Hindlimb muscle (tissue), 1 donor: ENCODE measurements at places on chromosomes 3 and 15.
A peak's percentile ranks its signal among the peaks of the same experiment; 100 is the strongest.

GRCh38 chr3:194787072-194787471 is 101.4 kb downstream of the FAM43A start:
- no peak for DNase-seq

DNA sequence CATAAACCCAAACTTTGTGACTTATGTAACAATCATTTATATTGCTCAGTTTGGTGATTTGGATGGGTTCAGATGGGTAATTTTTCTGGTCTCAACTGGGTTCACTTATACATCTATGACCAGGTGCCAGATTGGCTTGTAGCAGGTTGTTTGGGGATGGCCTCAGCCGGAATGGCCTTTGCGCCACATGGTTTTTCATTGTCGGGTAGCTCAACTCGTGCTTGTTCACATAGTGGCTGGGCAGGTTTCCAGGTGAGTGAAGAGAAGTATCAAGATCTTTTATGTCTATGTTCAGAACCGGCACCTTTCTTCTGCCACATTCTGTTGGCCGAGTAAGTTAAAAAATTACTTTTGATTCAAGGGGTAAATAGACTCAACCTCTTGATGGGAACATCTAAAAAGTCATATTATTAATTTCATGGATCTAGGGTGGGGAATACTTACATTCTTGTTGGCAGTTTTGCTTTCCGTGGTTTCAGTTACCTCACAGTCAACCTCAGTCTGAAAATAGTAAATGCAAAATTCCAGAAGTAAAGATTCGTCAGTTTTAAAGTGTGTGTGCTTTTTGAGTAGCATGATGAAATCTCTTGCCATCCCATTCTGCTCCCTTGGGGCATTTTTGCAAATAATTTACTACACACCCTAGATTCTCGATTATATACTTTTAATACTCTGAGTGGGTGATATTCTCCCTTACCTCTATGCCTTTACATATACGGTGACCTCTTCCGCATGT is 745.7 kb upstream of the CCDC54 start:
- DNase-seq = no peak

GRCh38 chr3:125462722-125463299 is 57.2 kb downstream of the SNX4 start:
- DNase-seq = no peak

DNA sequence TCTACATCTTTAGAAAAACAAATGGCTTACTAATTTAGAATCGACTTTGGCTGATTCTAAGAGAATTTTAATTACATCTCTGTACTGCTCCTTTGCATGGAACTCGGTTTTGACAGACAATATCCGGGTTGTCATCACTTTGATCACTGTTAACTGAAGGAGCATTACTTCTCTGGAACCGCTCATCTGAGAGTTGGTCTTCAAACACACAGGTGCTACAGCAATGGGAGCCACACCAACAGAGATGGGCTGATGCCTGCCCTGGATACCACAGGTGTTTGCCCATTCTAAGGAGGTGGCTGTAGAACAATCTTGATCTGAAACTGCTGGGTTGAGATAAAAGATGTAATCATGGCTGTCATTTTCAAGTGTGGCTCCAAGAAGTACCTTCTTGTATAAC is 21.6 kb downstream of the LINS1 start:
- DNase-seq = no peak

GRCh38 chr3:173214576-173214975 is 73.5 kb upstream of the SPATA16 start:
- no peak for DNase-seq

DNA sequence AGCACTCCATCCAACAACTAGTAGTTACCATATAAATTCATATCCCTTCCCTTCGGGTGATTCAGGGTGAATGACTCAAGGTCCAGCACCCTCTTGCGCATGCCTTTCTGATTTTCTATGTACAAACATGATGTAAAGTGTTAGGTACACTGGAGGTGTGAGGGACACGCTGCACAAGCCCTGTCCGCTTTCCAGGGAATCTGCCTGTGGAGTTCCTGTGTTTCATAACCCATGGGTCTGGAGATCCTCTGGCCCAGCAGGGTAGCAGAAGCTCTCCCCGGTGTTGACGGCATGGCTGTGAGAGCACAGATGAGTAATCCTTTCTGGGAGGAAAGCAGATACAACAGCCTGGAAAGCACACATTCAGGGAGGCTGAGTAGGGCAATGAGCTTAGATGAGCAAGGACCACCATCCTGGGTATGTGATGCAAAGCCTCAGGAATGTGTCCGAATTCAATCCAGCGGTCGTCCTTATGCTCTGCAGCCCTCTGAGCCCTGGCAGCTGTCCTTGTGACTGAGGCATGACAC is 142.9 kb upstream of the TP63 start:
- no peak for DNase-seq

DNA sequence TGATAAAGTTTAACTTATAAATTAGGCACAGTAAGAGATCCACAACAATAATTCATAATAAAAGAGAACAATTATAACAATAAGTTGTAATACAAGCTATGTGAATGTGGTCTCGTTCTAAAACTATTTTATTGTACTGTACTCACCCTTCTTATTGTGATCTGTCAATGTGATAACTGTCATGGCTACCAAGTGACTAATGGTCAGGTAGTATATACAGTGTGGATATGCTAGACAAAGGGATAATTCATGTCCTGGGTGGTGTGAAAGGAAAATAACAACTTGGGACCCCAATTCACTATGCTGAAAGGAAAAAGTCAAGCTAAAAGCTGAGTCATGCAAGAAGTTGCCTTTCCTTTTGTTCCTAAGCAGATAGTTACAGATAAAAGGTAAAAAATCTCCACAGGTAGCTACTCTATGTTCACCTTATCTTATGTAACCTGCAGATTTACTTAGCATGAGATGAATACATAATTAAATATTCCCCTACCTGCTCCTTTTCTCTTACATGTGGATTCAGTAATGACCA is 10.7 kb upstream of the CYP8B1 start:
- DNase-seq = no peak

GRCh38 chr15:64825431-64826294 is at the start of gene PIF1:
PIF1 (minus strand) TSS chr15:64825647; CDS start chr15:64824335, 1,312 bp downstream.
- peak; percentile 96 for DNase-seq

DNA sequence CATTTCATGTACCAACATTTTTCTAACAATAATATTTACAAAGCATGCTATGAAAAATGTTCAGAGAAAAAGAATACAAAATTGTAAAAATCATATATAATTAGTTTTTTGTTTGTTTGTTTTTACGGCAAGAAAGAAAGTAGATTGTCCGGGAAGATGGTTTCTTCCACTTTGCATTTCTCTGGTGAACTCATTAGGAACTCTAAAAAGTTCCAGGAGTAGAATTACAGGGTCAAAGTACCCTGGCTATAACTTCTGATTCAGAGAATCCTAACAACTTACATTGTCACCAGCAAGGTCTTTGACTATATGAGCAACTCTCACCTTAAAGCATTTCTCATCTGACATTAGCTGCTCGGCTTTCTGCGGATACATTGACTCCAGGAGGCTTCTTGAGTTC is 196.7 kb downstream of the PDE8A start:
- no peak for DNase-seq

DNA sequence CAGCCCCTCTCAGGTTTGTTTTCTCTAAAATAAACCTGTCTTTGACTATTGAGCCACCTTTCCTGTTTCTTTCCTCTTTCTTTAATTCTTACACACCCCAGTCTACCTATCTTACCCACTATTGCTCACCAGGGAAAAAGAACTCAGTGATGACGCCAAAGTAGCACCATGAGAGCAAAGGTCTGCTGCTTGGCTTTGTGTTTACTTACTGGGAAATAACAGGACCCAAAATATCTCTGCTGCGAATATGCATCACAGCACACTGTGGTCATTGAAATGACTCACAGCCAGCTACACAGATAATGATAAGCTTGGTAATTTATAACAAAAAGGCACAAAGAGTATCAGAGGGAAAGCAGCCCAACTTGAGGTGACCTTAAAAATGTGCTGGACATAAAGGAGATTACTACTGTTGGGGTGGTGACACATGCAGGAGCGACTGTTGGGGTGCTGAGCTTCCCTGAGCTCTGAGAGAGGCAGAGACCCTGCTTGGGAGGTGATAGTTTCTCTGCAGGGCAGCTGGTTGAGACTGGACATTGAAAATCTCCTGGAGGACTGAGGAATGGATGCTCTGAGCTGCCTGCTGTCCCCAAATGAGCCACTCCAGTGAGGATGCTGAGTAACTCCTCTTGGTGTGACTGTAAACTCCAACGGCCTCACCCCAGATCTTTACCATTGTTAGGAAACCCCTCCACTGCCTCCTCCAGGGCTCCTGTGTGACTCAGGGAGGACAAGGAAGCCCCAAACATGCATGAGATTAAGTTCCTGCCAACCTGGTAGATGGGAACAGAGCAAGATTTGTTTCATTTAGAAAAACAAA is 14.5 kb downstream of the EFCAB12 start:
- no peak for DNase-seq

DNA sequence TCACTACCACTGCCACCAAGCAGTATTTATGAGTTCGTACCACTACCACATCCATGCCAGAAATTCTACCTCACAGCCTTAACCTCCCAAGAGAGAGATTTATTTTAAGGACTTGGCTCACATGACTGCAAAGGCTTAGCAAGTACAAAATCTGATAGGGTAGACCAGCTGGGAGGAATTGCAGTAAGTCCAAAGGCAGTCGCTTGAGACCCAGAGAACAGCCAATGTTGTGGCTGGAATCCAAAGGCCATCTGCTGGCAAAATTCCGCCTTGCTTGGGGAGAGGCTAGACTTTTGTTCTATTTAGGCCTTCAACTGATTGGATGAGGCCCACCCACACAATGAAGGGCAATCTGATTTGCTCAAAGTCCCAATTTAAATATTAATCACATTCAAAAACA is 101.4 kb upstream of the STT3B start:
- no peak for DNase-seq

- DNase-seq = no peak
These were observed 10.6 kb downstream of the PSMA4 start for GRCh38 chr15:78550815-78551214.

GRCh38 chr3:3998140-3998922 is 199.1 kb downstream of the LRRN1 start:
- peak; percentile 24 for DNase-seq

GRCh38 chr15:93980261-93980911 is 251.0 kb upstream of the MCTP2 start:
- DNase-seq = no peak

- no peak for DNase-seq
These were observed 111.6 kb downstream of the PDCD6IP start for GRCh38 chr3:33910031-33910430.

GRCh38 chr15:55151631-55152030 is 45.1 kb downstream of the RSL24D1 start:
- DNase-seq = no peak

DNA sequence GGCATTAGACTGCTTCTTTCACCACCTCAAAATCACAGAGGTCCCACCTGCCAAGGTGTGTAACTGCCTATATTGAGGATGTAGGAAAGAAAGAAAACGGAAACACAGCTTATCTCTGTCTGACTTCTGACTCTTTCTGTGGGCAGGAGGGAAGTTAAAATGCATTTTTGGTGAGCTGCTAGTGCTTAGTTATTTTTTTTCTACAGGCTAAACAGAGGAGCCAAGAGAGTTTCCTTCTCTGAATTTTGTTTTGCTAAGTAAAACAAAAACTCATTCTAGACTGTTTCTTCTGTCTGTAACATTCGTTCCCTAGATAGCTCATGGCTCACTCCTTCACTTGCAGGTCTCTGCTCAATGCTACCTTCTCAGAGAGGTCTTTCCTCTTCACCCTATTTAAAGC is 18.8 kb upstream of the AMOTL2 start:
- no peak for DNase-seq

GRCh38 chr3:187150186-187150585 is 10.9 kb upstream of the RPL39L start:
- DNase-seq = no peak

DNA sequence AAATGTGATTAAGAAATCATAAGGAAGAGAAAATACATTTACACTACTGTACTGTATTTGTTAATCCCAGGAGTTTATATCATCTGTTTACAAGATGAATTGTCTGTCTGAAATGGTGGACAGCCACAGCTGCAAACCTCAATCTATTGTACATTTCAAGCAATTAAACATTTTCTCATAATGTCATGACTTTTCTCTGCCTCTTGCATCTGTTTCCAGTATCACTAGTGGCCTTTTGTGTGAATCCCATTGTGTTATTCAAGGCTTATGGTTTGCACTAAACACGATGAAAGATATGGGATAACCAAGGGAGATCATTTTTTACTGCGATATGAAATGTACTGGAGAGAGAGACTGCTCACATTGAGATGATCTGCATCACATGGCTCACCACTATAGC is 200.2 kb upstream of the LRRN1 start:
- DNase-seq = no peak

- DNase-seq = no peak
These were observed 42.1 kb downstream of the TERC start for GRCh38 chr3:169722724-169723123.

- DNase-seq = no peak
These were observed 30.1 kb upstream of the XIRP1 start for GRCh38 chr3:39222462-39222861.

GRCh38 chr3:133464573-133464972 is 64.7 kb downstream of the BFSP2 start:
- DNase-seq = no peak

DNA sequence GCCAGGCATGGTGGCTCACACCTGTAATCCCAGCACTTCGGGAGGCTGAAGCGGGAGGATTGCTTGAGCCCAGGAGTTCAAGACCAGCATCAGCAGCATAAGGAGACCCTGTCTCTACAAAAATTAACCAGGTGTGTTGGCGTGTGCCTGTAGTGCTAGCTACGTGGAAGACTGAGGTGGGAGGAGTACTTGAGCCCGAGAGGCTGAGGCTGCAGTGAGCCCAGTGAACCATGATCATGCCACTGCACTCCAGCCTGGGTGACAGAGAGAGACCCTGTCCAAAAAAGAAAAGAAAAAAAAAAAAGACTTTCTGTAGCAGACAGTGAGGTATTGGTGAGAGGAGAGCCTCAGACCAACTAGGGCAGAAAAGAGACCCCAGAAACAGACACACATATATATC is 263.8 kb downstream of the XXYLT1 start:
- no peak for DNase-seq

DNA sequence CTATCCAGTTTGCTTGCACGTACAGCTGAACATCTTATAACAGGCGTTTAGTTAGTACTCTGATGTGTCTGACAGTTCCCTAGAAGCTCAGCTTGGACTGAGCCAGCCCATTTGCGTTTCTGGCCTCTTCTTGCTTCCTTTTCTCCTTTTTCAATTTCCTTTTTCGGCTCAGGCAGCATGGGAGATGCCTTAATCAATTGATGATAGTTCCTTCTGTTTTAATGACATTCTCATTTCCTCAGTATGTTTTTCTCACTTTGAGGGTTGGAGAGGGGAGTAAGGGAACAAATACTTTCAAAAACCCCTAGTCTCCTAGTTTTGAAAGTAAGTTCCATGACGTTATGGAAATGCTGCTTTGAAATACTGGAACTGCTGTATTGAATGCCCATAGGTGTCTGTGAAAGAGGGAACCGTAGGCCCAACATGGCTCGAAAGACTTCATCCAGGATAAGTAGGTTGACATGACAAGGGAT is 18.9 kb downstream of the IL1RAP start:
- peak; percentile 71 for DNase-seq

GRCh38 chr15:86863226-86863915 is 783.7 kb downstream of the AGBL1 start:
- no peak for DNase-seq
